Stimulated activated CD4-positive, alpha-beta T cell treated with anti-CD3 and anti-CD28 coated beads, TNF-alpha, amount 100 ng/mL, for 1 hour (primary cell): ENCODE measurements at places on chromosomes 7 and 10.

DNA sequence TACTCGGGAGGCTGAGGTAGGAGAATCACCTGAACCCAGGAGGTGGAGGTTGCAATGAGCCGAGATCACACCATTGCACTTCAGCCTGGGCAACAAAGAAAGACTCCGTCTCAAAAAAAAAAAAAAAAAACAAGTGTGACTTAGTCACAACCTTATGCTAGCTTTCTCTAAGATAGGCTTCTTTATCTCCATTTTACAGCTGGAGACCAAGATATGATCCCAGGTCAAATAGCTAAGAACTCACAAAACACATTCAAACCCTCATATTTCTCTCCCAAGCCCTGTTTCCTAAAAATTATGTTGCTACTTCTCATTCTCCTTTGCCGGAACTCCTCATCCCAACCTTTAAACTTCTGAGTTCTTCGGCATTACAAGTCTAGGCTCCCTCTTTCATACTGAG is 13.0 kb upstream of the DHTKD1 start:
- DNase-seq: no peak

DNA sequence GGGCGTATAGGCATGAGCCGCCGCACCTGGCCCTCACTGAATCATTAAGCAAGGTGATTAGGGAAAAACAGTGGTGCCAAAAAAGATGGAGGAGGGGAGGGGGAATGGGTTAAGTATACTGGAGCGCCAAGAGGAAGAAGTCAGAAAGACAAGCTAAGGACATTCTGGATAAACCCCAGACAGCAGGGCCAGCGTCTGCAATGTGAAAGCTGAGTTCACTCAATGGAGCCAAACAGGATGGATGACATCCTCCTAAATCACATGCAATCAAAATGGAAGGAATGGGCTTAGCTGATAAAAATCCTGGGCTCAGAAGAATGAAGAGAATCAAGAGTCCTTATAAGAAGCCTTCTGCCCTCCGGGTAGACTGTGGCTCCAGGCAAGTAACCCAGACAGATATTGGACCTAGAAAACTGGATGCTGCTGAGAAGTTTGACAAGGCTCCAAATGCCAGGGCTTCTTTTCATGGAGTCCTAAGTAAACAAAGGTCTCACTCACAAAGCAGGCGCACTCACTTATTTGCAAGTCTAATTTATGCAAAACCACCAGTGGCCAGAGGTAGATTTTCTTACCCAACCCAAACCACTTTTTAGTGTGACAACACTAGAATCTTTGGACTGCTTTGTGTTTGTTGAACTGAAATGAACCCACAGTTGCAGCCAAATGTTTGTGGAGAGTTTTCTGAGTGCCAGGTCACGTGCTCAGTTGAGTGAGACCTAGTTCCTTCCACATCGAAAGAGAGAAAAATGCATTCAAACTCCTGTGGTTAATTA is 519.1 kb upstream of the AUTS2 start:
- no peak for DNase-seq

DNA sequence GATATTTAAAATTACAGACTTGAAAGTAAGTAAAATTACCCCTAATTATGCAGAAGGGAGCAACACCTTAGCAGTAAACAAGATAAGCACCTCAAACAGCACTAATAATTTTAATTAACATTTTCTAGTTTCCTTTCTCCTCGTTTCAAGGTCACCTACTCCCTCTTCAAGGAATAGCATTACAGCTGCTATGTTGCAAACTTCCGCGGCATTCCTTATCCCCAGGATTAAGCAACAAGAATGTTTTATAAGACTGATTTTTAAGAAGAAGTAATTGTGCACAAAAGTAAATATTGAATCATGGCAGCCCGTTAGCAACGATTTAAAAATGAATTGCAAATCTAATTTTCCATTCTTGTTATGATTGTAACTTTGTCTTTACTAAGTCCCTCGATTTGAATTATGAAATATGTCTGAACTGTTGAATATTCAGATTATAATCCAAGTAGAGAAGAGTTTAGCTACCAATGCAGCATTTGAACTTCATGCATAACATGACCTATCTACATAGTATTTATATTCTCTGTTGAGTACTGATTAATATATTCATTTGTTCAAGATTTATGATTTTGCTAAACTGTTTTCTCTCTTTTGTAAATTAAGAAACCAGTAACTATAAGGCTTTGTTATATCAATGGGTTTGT is 593.5 kb upstream of the MGMT start:
- DNase-seq: no peak

DNA sequence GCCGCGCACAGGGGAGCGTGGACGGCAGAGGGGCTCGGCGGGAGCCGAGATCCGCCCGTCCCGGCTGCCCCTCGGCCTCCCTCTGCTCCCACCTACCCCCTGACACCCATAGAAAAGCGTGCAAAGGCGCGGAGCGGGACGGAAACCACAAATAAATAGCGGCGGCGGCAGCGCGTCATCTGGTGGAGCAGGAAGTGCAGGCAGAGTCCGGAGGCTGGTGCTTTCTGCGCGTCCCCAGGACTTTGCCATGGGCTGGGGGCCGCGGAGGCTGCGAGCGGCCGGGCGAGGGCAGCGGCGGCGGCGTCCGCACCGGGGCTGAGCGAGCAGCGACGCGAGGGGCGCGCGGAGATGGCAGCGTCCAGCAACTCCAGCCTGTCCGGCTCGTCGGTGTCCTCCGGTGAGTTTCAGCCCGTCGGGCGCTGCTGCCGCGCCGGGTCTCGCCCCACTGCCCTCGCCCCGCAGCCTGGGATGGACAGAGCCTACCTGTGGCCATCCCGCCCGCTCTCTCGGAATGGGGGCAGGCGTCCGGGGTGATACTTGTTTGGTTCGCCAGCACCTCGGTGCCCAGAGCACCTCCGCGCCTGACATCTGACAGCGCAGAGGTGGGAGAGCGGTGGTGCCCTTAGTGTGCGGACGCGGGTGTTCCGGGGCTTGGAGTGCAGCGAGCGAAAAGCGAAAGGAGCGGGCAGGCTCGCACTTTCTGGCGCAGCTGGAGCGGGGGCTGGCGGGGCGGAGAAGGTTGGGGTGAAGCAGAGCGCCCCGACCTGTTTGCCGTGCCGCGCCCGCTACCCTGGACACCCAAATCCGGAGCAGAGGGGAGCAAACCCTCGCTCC is at the start of gene CHN2:
TSS of gene CHN2 (plus strand) at position 182 of the 834 bp plus-strand sequence.
- no peak for DNase-seq

DNA sequence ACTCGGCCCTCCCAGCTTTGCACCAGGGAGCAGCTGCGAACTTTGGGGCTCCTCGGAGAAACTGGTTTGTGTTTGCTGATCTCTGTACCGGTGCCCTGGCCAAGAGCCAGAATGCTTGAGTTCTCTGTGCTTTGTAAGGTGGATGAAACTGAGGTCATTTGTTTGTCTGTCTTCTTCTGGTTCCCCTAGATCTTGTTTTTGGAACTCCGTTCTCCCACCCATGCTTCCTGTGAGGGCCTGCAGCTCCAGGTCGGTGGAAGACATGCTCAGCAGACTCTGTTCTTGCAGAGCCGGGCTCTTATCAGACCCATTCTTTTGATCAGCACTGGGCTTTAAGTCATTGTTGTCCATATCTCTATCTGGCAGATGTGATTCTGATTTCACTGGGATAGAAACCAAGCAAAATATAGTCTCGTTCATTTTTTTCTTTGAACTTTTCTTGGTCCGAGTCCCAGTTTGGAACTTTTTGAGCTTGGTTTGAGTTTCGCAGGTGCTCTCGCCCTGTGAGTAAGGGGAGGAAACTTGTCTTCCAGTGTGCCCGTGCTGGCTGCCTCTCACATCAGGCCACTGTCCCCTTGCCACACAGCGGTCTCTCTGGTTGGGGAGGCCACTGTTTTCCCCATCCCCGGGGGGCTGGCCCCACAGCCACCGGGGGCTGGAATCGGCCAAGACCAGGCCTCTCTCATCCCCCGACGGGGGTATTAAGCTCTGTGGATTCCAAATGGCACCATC is 31.2 kb downstream of the JCAD start:
- no peak for DNase-seq

GRCh38 chr7:99943641-99944496 is 14.4 kb upstream of the GJC3 start:
- DNase-seq: no peak

DNA sequence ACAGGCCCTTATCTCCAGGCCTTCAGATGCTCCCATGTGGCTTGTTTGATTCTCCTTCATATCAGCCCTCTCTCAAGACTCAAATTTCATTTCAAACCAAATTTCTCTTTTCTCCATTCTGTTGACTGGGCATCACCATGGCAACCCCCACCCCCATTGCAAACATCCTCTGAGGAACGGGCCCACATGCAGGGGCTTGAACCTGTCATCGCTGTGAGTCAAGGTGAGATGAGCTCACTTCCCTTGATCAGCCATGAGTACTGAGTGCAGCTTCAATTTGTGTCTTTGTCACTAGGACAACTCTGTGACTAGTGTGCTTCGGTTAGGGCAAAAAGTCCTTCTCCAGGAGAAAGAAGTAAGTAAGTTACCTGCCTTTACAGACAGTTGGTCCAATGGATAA is 41.9 kb downstream of the CALML3 start:
- DNase-seq: no peak

DNA sequence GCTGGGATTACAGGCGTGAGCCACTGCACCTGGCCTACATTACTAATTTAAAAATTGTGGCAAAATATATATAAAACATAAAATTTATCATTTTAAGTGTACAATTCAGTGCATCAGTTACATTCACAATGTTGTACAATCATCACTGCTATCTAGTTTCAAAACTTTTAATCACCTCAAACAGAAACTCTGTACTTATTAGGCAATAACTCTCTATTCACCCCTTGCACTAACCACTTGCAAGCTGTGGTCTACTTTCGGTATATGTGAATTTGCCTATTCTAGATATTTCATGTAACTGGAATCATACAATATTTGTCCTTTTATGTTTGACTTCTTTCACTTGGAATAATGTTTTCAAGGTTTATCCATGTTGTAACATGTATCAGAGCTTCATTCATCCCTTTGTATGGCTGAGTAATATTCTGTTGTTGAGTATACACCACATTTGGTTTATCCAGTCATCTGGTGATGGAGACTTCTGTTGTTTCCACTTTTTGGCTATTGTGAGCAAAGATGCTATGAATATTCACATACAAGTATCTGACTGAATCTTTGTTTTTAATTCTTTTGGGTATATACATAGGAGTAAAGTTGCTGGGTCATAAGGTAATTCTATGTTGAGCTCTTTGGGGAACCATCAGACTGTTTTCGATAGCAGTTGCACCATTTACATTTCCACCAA is 14.3 kb upstream of the ELOVL3 start:
- DNase-seq: no peak

DNA sequence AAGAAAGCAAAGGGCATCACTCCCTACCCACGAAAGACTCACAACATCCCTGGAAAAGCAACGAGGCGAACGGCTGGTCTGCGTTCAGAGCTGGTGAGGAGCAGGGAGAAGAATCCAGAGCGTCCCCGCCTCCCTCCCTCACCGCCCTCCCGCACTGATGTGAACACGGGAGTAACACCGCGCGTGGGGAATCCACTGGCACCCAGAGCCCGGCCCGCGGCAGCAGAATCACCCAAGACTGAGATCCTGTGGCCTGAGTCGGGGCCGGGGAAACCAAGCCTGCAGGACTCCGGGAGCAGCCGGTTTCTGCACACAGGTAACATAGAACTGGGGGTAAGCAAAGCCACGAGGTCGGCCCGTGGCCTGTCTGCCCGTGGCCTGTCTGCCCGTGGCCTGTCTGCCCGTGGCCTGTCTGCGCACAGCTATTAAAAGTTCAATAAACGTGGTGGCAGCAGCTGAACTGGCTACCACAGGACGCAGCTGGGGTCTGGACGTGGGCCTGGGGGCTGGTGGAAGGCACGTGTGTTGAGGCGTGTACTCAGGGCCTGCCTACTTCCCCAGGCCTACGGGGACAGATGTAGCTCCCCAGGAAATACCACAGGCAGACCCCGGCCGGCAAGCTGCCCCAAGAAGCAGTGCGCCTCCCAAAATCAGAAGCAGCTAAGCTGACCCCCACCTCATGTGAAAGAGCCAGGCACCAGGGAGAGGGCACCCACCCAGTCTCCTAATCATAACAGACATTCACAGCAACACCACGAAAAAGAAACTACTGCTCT is 23.0 kb downstream of the DIP2C start:
- DNase-seq: no peak

DNA sequence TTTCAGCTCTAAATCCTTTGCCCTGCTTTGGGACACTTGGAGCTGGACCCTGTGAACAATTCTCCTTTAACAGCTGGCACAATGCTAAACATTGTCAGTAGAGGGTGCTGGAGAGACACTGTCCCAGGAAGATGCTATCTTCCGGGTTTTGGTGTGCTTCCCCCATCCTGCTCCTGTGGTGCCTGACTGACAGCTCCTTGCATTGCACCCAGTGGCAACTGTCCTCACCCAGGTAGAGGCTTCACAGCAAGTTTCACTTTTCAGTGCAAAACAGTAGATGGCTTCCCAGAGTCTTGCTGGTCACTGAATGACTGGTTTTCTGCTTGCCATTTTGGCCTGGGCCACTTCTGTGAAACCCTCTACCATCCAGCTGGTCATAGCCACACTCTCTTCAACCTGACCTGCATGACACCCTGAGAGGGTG is 77.3 kb downstream of the CDC14C start:
- DNase-seq: no peak

- no peak for DNase-seq
Measured at GRCh38 chr7:141945356-141945755, 1.4 kb downstream of the CLEC5A start.

GRCh38 chr10:31962826-31963588 is 34.4 kb upstream of the ARHGAP12 start:
- DNase-seq: no peak

DNA sequence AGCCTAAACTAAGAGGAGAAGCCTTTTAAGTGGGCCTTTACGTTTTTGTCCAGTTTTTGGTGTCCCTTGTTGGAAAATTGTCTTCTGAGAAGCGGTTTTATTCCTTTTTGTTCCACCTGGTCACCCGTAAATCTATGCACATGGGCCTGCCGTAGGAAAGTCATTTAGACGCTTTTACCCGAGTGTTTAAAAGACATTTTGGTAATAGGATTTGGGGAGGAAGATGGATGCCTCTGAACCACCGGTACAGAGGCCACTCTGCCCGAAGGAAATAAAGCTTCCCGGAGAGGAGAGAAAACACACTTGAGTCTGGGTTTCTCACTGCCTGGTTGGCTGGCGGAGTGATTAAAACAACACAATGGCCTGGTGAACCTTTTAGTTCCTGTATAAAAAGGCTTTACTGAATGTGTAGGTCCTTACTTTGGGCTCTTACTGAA is 760 bp downstream of the THNSL1 start:
- DNase-seq: no peak

- DNase-seq: no peak
Measured at GRCh38 chr10:37379991-37380390, 254.6 kb downstream of the ANKRD30A start.

GRCh38 chr10:127364034-127364433 is 167.6 kb upstream of the INSYN2A start:
- DNase-seq: no peak

DNA sequence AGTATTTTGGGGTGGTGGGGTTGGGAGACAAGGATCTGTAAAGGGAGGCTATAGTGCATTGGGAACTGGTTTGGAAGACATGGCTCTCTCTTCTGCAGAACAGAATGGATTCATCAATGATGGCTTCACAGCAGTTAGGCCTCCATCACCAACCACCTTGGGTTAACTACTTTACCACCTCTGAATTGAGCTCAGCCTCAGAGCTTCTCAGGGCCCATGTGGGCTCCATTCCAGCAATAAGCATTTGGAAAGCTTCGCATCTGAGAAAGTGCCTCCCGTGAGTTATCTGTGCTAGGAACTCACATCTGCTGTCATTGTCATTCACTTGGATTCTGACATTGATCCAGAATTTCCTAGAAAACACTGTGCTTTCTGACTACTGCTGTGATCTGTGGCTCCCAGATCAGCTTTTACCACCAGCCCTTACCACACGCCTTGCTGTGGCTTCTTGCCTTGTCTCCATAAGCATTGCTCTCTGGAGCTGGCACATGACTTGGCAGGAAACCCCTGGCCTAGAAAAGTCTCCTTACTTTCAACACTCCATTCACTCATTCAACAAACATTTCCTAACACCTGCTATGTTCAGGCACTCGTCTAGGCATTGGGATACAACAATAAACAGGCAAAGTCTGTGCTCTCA is 70.7 kb upstream of the ADO start:
- no peak for DNase-seq
